Eye (tissue), 1 donor: ENCODE measurements at places on chromosomes 3 and 15.
A peak's percentile ranks its signal among the peaks of the same experiment; 100 is the strongest.

DNA sequence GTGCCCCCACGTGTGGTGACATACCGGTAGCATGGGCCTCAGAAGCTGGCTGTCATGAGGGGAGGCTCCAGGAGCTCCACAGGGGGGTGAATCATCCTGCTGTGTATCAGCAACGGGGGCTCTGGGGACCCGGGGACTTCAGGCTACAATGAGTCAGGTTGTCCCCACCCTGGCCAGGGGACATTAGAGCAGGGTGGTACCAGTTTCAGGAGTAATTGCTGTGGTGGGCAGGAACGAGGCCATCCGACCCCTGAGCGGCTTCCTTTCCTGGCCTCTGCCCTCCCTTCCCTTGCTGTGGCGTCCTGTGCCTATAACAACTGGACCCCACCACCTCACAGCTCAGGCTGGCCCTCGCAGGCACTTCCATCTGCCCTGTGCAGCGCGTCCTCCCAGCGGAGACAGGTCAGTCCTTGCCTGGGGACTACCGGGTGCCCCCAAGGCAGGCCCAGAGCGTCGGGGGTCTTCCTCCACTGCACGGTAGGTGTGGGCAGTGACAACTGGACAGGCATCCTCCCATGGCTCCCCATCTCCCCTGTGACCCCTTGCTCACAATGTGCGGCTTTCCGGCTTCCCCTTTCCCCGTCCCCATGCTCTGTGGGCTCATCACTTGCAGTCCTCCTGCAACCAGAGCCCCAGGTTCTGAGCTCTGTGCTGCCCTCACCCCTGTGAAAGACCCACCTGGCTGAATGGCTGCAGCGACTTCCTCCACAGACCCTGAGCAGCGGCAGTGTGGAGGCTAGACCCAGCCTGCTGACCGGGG, 57.0 kb downstream of the KLF15 start:
- no peak for DNase-seq

DNA sequence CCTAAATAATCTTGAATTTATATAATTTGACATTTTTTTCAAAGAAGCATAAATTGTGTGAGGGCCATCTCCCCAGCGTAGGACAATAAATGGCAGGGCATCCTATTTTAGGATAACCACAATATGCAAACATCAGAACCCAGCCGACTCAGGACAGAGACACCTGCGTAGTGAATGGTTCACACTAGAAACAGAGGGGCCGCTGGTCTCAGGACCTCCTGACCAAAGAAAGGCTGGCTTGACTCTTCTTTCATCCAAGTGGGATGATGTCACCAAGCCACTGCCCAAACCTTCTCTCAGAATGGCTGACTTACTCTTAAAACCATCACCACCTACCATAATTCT, 162.1 kb downstream of the FOXP1 start:
- DNase-seq = no peak

DNA sequence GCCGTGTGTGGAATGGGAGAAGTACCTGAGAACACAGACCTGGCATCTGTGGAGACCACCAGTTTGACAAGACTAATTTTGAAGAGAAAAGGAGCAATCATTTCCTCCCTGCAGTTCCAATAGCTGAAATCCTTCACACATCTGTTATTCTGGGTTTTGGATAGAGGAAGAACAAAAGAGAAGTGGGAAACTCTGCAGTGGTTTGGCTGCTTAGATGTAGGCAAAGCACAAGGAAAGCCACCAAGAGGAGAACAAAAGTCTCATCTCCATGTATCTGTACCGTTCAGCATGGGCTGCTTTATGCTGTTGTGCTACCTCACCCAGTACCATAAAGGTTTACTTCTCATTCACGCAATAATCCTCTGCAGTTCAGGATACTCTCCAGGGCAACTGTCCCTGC, 153.1 kb upstream of the COL8A1 start:
- no peak for DNase-seq

DNA sequence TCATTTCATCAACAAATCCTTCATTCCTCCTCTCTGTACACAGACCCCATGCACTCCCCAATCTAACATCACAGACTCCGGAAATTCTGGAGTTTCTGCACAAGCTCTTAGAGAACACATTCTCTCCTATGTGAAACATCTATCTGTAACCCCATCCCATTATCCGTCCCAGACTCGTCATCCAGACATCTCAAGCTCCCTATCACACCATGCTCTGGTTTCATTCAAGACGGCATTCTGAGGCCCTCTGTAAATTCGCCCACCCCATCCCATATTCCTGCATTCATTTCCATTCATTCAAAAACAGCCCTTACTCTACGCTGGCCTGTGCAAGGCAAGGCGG, 575 bp downstream of the LEO1 start:
- no peak for DNase-seq

- peak; percentile 59 for DNase-seq
These were observed 5.2 kb upstream of the EBLN2 start for GRCh38 chr3:73056014-73056844.

DNA sequence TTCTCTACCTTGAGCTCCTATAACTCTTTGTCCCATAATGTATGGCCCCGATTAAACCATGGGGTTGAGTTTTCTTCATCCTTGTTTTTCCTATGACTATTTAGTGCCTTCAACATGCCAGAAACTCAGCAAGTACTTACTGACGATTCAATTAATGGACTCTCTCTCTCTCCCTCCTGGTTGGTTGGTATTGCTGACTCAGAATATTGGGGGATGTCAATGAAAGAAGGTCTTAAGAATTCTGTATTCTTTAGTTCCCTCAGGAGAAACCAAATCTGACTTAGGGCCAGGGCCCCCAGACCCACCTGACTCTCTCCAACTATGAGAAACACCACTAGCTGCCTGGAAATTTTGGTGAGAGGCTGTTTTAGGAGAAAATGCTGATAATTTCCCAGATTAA, 40.8 kb downstream of the TM4SF4 start:
- no peak for DNase-seq

- DNase-seq = no peak
These were observed 88.8 kb upstream of the RNU6-1 start for GRCh38 chr15:67928666-67929065.

- DNase-seq = no peak
These were observed 11.7 kb upstream of the UTS2B start for GRCh38 chr3:191342006-191342405.
